Naive thymus-derived CD8-positive, alpha-beta T cell (primary cell): ENCODE measurements at places on chromosomes 5 and 9. TPM values are rescaled to one million over a fixed set of nuclear protein-coding genes. Genes with fewer than 3 reads are reported as not detected.
A peak's percentile ranks its signal among the peaks of the same experiment; 100 is the strongest.

RABGAP1 gene
- total RNA-seq, result 43.4 TPM

POLR3G gene
- total RNA-seq, result 3.2 TPM

WNT8A gene
- total RNA-seq, result not detected

NOP16 gene
- total RNA-seq, result 21.8 TPM

TNFSF15 gene
- not detected for total RNA-seq

IL9 gene
- not detected for total RNA-seq

KCNMB1 gene
- not detected for total RNA-seq

SPRY4 gene
- total RNA-seq, result not detected

ZNF883 gene
- 2.7 TPM for total RNA-seq

PCDHGA12 gene
- total RNA-seq, result not detected

AK8 gene
- total RNA-seq, result not detected

FBP2 gene
- total RNA-seq, result not detected

NEUROG1 gene
- not detected for total RNA-seq

GRCh38 chr5:15510092-15510491 is 10.1 kb downstream of the FBXL7 start:
- no peak for DNase-seq

- DNase-seq, result no peak
Observed at GRCh38 chr9:93288891-93289883, 105.2 kb downstream of the WNK2 start.

GRCh38 chr5:169195601-169196000 is 105.3 kb downstream of the SLIT3 start:
- no peak for DNase-seq

DNA sequence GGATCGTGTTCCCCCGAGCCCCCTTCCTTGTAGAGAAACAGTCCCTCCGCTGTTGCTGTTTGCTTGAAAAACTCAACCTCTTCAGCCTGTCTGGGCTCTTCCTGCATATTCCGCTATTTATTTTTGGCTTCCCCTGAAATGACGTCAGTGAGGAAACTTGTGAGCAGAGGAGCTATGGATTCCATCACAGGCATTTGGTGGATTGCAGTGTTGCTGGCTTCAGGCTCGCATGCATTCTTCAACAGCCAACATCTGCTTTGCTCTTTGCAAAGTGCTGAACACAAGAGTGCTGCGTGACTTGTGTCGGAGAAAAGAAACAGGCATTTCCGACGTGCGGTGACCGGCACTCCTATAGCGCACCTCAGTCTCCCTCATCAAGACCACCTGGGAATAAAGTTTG is 232.7 kb downstream of the RFK start:
- no peak for DNase-seq

DNA sequence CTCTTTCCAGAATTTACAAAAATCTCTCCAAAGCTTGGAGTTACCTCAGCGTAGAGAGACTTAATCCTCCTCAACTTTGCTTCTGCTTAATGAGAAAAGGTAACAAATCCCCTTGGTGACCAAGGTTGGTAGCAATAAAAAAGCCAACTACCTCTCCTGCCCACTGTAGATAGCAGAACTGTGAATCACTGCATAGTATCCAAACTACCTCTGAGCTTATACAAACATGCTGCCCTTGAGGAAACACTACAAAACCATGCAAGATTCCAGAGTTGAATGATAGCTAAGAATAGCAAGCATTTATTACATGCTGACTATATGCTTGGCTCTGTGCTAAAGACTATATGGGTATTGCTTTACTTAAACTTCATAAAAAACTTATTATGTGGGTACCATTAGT is 2.8 kb upstream of the ADAMTS12 start:
- no peak for DNase-seq

GRCh38 chr5:132788508-132788907 is 11.5 kb upstream of the SEPTIN8 start:
- DNase-seq, result no peak

DNA sequence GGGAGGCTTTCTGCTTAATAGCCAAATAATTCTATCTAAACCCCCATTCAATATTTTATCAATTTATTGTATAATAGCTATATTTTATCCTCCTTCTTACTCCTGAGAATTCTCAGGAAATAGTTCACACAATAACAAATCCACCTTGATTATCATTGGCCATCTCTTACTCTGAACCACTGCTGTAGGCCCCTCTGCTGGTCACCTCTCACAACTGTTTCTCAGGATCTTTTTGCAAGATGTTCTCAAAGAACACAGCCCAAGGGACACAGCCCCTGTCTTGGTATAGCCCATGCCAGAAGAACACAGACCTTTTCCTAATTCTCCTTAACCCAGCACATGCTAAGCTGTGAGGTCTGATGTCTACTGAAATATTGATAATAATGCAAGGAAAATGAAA is 74.9 kb upstream of the HTR4 start:
- DNase-seq, result no peak

- no peak for DNase-seq
Observed at GRCh38 chr5:44574678-44575077, 185.5 kb upstream of the FGF10 start.

GRCh38 chr5:28958581-28958980 is 1920.2 kb upstream of the CDH9 start:
- DNase-seq, result no peak

DNA sequence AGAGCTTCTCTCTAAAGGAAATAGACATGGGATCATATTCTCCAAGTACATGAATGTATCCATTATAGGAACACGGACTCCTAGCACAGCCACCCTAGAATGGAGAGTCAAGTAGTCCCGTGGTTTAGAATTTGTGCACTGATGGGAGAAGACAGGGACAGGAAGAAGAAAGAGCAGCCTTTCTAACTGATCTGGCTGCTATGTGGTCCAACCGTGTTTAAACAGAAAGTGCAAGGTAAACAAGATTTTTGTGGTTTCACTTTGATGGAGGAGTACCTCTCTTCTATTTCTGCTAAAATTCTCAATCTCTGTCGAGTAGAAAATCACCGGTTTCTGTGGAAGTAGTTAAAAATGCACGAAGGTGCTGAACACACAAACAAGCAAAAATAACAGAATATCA is 171.3 kb downstream of the ST8SIA4 start:
- DNase-seq, result peak; percentile 1

- no peak for DNase-seq
Observed at GRCh38 chr5:58348996-58349728, 110.7 kb downstream of the PLK2 start.

DNA sequence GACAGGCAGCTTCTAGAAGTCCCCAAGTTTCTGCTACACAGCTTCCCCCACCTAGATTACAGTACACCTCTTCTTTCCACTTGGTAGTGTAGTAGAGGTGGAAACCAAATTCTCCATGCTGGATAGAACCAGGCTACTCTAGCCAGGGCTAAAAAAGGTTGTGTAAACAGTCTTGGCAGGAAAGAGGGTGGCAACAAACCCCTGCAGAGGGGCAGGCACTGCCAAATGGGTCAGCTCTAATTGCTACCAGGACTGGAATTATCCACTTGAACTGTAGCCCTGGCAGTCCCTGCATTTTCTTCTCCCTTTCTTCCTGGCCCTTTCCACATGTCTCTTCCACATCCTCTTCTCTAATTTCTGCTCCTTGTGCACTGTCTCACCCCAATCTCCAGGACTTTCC is 24.8 kb downstream of the RANBP3L start:
- no peak for DNase-seq

DNA sequence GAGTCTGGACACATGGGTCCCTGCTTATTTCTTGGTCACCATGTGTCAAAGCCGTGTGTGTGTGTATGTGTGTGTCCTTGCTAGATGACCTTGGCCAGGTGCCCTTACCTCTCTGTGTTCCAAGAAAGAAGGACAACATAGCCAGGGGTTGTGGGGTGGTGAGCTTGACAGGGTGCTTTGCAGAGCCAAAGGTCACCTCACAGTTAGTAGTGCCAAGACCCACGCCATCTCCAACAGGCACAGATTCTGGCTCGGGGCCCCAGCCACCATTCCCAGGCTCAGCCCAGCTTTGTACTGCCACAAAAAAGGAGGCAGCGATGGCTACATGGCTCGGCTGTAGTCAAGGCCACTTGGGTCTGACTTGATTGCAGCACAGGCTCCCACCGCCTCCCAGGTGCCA is 39.5 kb downstream of the CXXC5 start:
- no peak for DNase-seq

DNA sequence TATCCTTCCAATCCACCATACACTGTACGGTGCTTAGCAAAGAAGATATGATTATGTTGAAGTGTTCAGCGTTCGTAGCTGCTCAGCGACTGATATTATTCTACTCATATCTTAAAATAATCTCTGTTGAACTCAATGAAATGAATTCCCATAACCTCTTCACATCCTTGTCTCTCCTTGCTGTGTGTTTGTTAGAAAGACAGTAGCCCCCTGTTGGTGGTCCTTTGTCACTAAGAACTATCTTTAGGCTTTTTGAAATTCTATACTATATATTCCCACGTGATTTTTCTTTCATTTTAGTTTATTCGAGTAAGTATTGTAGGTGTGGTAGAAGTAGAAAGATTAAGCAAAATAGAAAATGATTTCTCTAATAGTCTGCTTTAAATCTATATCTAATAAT is 762.8 kb upstream of the WWC1 start:
- no peak for DNase-seq

DNA sequence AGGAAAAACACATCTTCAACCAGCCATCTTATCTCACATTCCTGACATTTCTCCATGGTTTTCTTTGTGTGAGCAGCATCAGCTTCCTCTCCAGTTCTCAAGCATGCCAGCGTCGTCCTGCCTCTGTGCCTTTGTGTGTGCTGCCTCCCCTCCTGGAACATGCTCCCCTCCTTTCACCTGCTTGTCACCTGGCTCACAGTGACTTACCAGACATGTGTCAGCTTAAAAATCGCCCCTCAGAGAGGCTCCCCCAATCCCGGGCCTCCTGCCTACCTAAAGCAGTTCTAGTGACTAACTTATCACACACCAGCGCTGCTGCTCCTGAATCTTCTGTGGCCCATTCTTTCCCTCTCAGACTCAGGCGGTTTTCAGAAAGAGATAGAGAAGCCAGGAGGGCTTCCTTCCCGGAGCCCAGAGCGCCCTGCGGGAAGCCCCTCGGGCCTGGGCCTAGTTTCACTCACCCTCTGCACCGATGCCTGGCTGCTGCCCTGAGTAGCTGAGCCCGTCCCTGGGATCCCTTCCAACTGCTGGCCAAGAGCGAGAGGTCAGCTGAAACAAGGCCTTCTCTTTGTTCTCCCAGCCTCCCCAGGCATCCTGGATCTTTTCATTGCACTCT is 51.1 kb upstream of the MVB12B start:
- no peak for DNase-seq

GRCh38 chr5:31231177-31231838 is 37.8 kb downstream of the CDH6 start:
- DNase-seq, result no peak

GRCh38 chr5:73405691-73406090 is 42.9 kb downstream of the FOXD1 start:
- DNase-seq, result no peak

DNA sequence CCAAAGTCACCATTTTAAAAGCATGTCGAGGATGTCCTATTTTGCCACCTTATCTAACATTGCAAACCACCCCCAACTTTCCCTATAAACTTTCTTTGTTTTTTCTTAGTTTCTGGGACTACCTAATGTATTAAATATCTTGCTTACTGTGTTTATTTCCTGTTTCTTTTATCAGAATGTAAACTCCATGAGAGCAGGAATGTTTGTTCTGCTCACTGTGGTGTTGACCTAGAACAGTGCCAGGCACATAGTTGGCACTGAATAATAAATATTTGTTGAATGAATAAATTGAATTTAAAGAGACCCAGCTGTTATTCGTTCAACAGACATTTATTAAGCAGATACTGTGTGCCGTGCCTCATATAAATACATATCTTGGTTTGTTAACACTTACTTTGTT is 35.2 kb downstream of the MACIR start:
- no peak for DNase-seq

DNA sequence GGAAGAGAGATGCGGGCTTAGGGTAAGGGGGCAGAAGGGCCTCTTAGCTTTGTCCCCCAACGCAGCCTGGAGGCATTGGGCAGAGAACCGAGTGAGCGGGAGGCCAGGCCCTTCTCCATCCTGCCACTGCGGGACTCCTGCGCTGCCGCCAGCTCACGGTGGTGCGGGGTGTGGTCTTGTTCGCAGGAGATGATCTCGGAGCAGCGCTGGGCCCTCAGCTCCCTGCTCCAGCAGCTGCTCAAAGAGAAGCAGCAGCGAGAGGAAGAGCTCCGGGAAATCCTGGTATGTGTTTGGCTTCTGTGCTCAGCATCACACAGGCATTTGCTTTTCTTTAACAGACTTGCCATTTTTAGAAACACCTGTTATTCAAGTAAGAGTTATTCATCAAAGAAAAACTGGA is 41.3 kb downstream of the LRSAM1 start:
- DNase-seq, result no peak

- no peak for DNase-seq
Observed at GRCh38 chr5:29157975-29158374, 2035.5 kb upstream of the CDH6 start.

- no peak for DNase-seq
Observed at GRCh38 chr5:15791859-15792258, 291.9 kb downstream of the FBXL7 start.

DNA sequence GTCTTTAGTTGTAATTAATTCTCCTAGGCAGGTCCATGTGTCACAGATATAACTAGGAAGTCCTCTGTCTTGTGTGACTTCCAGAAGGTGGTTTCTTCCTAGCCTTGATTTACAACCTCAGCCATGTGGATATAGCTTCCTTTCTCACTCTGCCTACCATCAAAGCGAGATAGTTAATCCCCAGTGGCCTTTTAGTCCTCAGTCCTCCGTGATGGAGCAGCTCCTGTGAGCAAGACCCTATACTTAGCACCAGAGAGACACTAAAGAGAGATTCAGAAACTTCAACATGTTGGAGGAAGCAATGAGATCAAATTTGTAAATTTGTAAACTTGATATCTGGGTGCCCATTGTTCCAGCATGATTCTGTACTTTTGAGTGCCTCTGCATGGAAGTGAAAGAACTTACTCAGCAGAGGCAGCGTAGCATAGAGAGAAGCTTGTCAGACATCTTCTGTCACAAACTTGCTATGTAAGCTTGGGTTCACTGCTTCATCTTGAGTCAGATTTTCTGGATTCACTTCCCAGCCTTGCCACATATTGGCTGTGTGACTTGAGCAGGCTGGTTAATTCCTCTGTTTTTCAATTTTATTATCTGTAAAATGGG is 170.2 kb upstream of the NR3C1 start:
- no peak for DNase-seq

DNA sequence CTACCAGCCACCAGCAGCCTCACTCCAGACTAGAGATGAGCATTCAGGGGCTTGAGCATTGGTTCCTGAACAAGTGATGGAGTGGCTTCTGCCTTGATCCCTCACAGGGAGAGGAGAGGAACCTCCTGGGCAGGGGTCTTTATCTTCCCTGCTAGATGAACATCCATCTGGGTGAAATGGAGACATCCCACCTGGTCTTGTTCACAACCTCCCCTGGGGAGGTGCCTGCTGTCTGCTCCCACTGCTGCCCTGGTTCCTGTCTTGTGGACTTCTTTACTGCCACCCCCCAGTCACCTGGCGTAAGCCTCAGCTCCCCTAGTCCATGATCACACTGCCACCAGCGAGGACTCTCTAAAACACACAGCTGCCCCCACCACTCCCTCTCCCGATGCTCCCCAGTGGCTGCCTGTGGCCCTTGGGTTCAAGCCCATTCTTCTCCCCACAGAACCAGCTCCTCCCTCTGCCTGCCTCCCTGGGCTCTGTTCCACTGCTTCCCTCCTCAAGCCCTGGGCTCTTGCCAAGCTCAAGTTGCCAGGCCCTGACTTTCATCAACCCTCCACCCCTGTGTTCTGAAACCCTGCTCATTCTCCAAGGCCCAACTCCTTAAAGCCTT is 51.5 kb downstream of the COL15A1 start:
- DNase-seq, result no peak
